ENCODE measurements at places on chromosomes 13 and 19. TPM values are rescaled to one million over a fixed set of nuclear protein-coding genes. Genes with fewer than 3 reads are reported as not detected.

- no peak overlapping the region for H3K4me3 ChIP-seq
- DNase-seq, result no peak
- no peaks in the 10 kb centered on the region for H3K4me1 ChIP-seq
- H3K27ac ChIP-seq, result no peak overlapping the region
- H3K36me3 ChIP-seq, result no peaks in the 10 kb centered on the region
Observed at GRCh38 chr13:34767778-34768177, 174.3 kb upstream of the NBEA start.

DNA sequence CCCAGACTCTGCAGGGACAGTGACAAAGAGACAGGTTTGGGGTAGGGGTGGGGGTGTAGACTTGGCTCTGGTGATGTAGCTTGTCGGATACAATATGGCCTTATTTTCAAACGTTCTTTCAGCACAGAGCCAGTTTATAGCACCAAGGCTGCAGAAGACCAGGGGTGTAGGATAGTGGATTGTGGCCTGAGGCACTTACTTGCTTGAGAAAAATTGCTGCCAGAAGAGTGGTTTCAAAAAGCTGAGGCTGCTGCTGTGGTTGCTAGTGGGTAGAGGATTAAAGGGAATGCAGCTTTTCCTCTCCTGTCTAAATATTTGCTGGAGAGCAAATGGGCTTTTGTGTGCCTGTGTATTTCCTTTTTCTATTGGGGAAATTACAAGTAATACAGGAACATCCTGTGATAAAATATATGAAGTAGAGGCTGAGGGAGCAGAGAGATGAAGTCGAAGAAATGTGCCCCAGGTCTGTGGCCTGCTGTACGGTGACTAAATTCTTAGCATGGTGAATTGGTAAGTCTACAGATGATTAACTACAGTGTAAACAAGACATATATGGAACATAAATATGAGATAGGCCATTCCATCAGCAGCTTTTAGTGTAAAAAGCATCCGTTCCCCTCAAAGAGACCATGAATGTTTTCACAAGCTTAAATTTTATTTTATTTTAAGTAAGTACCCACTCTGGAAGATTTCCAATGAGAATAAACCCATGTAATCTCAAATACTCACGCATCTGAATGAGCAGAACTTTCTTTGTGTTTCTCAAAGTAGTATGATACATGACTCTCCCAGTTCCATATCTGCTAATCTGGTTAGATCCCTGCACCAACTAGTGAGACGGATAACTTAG is 112.9 kb downstream of the LRCH1 start:
- H3K36me3 ChIP-seq, result no peaks in the 10 kb centered on the region
- peaks cover 10% of the 10 kb centered on the region for H3K4me1 ChIP-seq
- H3K4me3 ChIP-seq, result no peak overlapping the region

DNA sequence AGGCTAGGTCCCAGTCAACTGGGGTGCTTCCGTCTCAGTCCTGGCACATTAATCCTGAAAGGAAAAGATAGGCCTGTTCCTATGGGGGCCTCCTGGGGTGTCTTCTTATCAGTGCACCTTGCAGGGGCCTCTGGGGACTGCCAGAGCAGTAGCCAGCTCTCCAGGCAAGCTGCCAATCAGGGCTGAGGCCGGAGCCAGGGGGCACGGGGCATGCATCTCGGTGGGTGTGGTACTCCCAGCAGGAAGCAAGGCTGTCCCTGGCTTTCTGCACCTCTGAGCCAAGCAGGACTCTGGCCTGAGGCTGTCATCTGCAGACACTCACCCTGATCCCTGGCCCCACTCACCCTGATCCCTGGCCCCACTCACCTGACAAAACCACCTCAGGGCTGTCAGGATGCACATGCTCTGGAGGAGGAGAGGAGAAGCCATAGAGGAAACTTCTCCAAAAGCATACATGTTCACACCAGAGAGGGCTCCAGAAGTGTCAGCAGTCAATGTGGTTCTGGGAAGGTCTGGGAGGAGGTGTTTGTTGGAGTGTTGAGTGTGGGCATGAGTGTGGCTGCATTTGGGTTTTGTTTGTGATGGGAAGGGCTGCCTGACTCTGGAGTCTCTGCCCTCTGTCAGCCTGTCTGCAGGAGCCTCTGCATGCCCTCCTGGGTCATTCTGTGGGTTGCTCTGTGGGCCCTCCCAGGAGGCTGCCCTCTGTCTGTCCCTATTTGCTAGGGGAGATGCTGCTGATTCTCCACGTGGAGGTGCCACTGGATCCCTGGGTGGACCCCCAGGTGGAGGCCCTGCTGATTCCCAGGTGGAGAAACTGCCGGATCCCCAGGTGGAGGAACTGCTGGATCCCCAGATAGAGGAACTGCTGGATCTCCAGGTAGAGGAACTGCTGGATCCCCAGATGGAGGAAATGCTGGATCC is 22.7 kb upstream of the KCTD15 start:
- DNase-seq, result no peak
- H3K4me3 ChIP-seq, result no peak overlapping the region
- H3K27me3 ChIP-seq, result no peaks in the 10 kb centered on the region
- no peak overlapping the region for H3K27ac ChIP-seq
- no peaks in the 10 kb centered on the region for H3K36me3 ChIP-seq

DNA sequence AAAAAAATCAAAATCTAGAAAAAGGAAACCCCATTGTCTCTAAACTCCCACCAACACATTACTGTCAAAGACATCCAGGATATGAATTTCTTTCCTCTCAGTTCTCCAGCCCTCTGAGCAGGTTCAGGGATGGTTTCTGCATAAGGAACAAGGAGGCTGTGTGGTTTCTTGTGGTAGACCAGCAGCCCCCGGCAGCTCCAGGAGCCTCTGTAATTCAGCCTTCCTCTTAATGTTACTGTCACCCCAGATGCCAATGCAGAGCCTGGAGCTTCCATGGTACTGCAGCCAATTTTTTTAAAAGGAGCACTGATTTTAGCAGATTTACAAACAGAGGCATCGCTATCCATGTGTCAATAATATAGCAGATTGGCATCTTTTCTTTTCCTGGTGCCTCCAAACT is 100.6 kb upstream of the FAM216B start:
- DNase-seq, result no peak
- H3K4me3 ChIP-seq, result no peak overlapping the region
- no peaks in the 10 kb centered on the region for H3K27me3 ChIP-seq
- H3K36me3 ChIP-seq, result no peaks in the 10 kb centered on the region
- H3K4me1 ChIP-seq, result no peaks in the 10 kb centered on the region

- H3K27ac ChIP-seq, result no peak overlapping the region
- no peak overlapping the region for H3K4me3 ChIP-seq
Observed at GRCh38 chr19:16370641-16371391, 46.2 kb downstream of the KLF2 start.

DNA sequence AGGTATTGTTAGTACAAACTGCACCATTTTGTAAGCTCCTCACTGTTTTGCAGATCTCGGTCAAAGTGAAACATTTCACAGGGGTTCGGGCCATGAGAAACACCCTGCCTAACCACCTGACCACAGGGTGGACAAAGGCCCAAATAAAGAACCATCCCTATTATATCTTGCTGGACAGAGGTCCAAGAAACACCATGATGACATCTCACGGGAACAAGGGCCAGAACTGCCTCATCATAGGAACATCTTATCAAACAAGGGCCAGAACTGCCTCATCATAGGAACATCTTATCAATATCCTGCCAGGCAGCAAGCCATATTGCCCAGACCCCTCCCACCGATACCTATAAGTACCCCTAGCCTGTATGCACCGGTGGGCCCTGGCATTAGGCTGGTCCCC is 99.7 kb downstream of the PCDH9 start:
- no peak for DNase-seq
- no peaks in the 10 kb centered on the region for H3K27me3 ChIP-seq
- H3K4me1 ChIP-seq, result no peaks in the 10 kb centered on the region
- H3K36me3 ChIP-seq, result no peaks in the 10 kb centered on the region

GRCh38 chr13:51865838-51866237 is 4.1 kb downstream of the CCDC70 start:
- H3K4me3 ChIP-seq, result no peak overlapping the region
- no peaks in the 10 kb centered on the region for H3K36me3 ChIP-seq
- no peak overlapping the region for H3K27ac ChIP-seq
- no peak for DNase-seq

Gene ZNF440
- 16.1 TPM for total RNA-seq

- no peak overlapping the region for H3K27ac ChIP-seq
- H3K36me3 ChIP-seq, result no peaks in the 10 kb centered on the region
- H3K4me1 ChIP-seq, result no peaks in the 10 kb centered on the region
Observed at GRCh38 chr19:9850235-9850959, 15.3 kb downstream of the PIN1 start.

DNA sequence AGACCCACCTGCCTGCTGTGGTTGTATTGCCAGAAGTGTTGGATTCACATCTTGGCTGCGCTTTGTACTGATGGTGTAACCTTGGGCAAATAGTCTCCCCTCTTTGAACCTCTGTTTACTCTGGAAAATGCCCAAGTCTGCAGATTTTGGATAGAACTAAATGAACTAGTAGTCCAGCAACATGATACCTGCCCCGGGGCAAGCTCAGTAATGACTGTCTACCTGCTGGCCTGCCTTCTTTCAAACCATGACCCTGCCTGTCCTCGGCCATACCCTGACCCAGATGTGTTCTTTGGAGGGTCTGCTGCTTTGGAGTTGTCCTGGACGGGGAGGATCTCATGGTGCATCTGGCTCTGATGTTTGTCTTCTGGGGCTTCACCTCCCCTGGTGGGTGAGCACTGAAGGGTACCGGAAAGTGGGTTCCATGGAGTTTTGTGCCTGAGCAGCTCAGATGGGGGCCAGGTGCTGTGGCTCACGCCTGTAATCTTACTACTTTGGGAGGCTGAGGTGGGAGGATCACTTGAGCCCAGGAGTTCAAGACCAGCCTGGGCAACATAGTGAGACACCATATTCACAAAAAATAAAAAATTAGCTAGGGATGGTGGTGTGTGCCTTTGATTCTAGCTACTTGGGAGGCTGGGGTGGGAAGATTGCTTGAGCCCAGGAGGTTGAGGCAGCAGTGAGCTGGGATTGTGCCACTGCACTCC is 59.5 kb downstream of the TNFRSF19 start:
- H3K4me1 ChIP-seq, result no peaks in the 10 kb centered on the region
- no peaks in the 10 kb centered on the region for H3K36me3 ChIP-seq
- peaks cover 1% of the 10 kb centered on the region for H3K27me3 ChIP-seq
- no peak overlapping the region for H3K4me3 ChIP-seq
- H3K27ac ChIP-seq, result no peak overlapping the region

Data from aorta (tissue), 5 donors.